ELR (cell line): ENCODE measurements at places on chromosomes 3 and 15.

- peak; percentile 12 for DNase-seq
Measured at GRCh38 chr3:43692085-43692855, 1.5 kb downstream of the ABHD5 start.

GRCh38 chr15:60960517-60960916 lies 268.6 kb downstream of the RORA start:
- no peak for DNase-seq

- peak; percentile 35 for DNase-seq
Measured at GRCh38 chr15:43268111-43269105, 1.7 kb upstream of the TGM5 start.

- DNase-seq = no peak
Measured at GRCh38 chr15:77515613-77516012, 94.9 kb downstream of the HMG20A start.

DNA sequence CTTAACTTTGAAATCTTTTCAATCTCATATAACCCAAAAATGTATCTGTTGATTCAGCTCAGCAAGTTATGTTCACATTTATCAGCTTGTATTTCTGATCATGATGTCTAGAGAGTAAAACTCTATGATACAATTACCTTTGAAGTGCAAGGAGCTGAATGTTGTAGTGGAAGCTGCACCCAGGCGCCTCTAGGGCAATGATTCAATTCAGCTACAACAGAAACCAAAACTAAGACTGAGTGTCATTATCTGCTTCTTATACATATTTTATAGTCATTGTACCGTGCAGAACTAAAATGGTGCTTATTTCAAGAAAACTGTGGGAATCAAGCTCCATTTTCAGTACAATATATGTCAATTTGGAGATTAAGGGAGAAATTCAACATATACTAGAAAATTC lies 1237.5 kb downstream of the ZPLD1 start:
- DNase-seq = peak; percentile 51

GRCh38 chr3:141193066-141193830 lies 38.4 kb upstream of the PXYLP1 start:
- no peak for DNase-seq

- DNase-seq = no peak
Measured at GRCh38 chr15:43250785-43251184, 15.9 kb downstream of the TGM5 start.

GRCh38 chr15:69479081-69479480 lies 26.5 kb downstream of the RPLP1 start:
- DNase-seq = no peak

GRCh38 chr15:100591835-100592234 lies 10.1 kb downstream of the LINS1 start:
- DNase-seq = no peak

GRCh38 chr15:29637555-29637954 lies 184.7 kb downstream of the TJP1 start:
- DNase-seq = no peak

- peak; percentile 78 for DNase-seq
Measured at GRCh38 chr3:99808163-99808794, 9.4 kb upstream of the CMSS1 start.

DNA sequence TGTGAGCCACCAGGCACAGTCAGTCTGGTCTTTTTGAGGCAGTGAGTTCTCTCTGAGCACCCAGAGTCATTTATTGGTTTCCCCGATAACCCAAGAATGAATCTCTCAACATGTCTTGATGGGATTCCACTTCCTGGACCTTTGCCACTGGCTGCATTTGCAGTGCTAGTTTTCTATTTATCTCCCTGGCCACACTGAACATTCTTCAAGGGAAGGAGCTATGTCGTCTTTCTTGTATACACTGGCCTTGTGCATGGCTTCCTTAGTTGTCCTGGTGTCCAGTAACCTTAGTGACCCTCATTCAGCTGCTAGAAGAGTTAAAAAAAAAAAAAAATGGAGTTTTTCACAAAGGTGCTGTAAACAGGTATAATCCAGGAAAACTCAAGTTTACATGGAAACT lies 64.9 kb upstream of the CMTM7 start:
- no peak for DNase-seq

GRCh38 chr3:100518244-100518643 lies 25.8 kb downstream of the TMEM45A start:
- no peak for DNase-seq

GRCh38 chr3:38226273-38226672 lies 39.3 kb upstream of the SLC22A13 start:
- DNase-seq = peak; percentile 83

- DNase-seq = no peak
Measured at GRCh38 chr15:41790169-41790568, 15.9 kb downstream of the MAPKBP1 start.

- DNase-seq = no peak
Measured at GRCh38 chr15:66886686-66887273, 178.6 kb upstream of the SMAD3 start.

- DNase-seq = peak; percentile 91
Measured at GRCh38 chr3:150544041-150544440, 2.3 kb downstream of the SERP1 start.

- no peak for DNase-seq
Measured at GRCh38 chr3:139121513-139122220, 77.0 kb upstream of the PRR23C start.

GRCh38 chr15:39188930-39189329 lies 391.9 kb upstream of the THBS1 start:
- peak; percentile 93 for DNase-seq

GRCh38 chr3:53712817-53713388 lies 133.3 kb downstream of the CHDH start:
- DNase-seq = no peak

- no peak for DNase-seq
Measured at GRCh38 chr3:46719735-46720271, 2.1 kb upstream of the PRSS50 start.

DNA sequence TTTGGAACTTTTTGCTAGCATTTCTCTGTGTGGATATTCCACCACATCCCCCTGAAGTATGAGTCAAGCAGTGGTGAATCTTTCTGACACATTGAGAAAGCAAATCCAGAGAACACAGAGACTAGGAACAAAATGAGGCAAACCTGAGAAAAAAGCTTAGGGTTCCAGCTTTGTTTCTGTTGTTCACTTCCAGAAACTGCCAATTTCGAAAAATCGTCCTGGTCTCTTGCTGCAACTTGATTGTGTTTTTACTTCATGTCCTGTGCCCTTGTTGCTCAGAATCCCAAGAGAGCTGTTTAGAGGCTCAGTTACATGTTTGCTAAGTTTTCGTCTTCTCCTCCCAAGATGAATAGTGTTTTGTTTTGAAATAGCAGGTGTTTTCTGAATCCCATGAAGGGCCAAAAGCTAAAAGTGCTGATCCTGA lies 13.7 kb downstream of the MAP2K1 start:
- peak; percentile 65 for DNase-seq

DNA sequence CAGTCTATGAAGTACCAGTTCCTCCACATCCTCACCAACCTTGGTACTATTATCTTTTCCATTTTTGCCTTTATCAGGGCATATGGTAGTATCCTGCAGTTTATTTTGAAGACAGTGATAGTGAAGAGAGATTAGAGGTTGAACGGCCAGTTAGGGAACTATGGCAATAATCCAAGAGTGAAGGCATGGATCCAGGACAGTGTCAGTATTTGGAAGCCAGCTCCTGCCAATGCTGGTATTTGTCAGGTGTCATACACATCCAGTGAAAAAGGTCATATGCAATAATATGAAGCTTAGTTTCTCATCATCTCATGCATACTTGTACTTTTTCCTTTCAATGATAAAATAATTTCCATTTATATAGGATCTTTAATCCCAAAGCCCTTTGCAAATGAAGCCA lies 56.8 kb upstream of the KCNMB2 start:
- no peak for DNase-seq

GRCh38 chr3:192923731-192924130 lies 6.1 kb upstream of the MB21D2 start:
- DNase-seq = no peak

DNA sequence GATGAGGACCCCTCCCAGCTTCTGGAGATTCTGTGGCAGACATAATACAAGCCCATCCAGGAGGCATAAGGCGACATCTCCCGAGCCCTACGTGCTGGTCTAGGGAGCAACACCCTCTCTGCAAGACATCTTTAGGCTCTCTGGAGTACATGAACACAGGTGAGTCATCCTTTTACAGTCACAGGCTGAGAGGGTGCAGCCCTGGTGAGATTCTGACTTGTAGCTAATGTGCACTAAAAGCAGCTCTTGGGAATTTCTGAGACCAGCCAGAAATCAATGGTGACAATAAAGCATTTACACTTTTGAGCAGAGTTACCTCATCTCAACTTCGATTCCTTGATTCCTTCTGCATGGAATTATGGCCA lies 131.1 kb downstream of the XXYLT1 start:
- DNase-seq = peak; percentile 64

DNA sequence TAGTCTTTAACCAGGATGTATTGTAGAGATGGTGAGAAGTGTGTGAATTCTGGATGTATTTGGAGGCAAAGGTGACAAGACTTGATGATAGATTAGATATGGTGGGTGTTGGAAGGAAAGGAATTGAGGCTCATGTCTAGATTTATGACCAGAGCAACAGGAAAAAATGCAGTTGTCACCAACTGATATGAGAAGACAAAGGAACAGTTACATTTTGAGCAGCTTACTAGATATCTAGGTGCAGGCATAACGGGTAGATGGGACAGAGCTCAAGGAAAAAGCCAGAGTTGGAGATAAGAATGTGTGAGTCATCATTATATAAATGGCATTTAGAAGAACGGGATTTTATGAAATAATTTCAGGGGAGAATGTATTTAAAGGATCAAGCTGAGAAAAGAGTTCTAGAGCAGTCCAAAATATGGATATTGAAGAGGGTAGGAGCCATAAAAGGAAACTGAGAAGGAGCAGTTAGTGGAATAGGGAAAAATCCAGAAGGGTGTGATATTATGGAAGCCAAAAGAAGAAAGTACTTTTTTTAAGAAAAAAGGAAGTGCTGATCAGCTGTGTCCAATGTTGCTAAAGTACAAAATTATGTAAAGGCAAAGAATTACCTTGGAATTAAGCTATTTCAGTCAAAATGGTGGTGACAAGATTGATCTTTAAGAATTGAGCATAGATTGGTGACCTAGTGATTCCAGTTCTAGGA lies 262.5 kb downstream of the CGGBP1 start:
- peak; percentile 17 for DNase-seq

- DNase-seq = peak; percentile 3
Measured at GRCh38 chr3:23129117-23129516, 74.0 kb upstream of the UBE2E2 start.

GRCh38 chr15:28001641-28002040 lies 97.5 kb downstream of the OCA2 start:
- DNase-seq = no peak

GRCh38 chr3:28018925-28019718 lies 222.3 kb upstream of the CMC1 start:
- DNase-seq = no peak

GRCh38 chr15:50463423-50464358 lies 39.5 kb downstream of the USP8 start:
- peak; percentile 5 for DNase-seq

GRCh38 chr3:32601722-32602121 lies 31.1 kb upstream of the DYNC1LI1 start:
- no peak for DNase-seq

DNA sequence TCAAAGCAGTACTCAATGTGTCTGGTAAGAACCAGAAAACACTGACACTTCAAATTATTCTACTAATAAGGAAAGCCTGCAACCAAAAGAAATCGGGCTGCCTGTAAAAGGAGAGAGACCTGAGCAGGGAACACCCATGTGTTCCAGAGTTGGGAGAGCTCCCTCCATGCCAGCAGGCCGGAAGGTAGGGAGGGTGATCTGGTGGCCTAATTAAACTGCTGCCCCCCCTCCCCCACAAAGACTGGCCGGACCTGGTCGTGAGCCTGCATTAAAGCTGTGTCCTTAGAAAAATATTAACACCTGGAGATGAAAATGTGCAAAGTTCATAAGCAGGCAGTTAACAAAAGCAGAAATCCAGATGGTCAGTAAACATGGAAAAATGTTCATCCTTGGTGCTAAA lies 170.6 kb upstream of the BHLHE40 start:
- DNase-seq = no peak

DNA sequence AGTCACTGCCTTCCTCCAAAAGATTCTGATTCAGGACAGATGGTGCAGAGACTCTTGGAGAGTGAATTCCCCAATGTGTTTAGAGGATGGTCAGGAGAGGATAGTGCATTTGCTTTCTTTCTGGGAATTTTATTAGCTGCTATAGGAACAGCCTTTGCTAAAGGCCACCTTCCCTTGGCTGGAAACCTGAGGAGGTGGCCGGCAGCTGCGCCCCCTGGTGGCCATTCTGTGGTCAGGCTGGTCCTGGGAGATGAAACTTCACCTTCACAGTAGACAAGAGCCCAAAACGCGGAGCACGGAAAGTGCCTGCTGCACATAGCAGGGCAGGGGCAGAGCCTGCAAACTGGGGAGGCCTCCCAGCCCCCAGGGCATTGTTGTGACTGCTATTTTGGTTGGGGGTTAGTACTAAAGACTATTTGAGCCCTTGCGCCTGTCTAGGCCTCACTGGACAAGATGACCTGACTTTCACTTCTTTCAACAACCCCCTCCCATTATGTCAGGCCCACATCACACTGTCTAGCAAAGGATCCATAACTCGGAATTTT lies 34.3 kb downstream of the SEC22C start:
- peak; percentile 59 for DNase-seq

DNA sequence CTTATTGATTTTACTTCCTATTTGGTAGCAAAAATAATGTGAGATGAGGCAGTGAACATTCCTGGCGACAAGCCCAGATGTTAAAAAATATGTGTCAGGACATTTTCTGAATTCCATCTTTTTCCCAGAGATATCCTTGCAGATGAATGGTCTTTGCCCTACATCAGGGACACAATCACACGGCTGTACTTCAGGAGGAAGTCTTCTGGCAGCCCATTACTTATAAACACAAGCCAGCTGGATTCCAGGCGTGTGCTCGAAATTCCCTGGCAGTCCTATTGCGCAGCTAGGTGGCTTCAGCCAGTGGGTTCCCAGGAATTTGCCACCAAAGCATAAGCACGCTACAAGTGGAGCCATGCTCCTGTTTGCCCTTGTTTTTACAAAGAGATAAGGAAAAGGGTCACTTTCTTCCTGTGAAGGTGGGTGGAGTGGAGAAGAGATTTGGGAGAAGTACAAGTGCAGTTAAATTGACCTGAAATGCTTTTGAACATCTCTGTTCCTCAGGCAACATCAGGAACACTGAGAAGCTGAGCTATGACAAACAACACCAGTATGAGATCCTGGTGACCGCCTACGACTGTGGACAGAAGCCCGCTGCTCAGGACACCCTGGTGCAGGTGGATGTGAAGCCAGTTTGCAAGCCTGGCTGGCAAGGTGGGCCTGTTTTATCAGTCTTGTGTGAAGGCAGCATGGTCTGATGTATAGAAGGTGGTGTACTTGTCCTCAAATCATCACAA lies 257.1 kb upstream of the TRIM42 start:
- no peak for DNase-seq
